ENCODE measurements at places on chromosomes 5 and 9.
A peak's percentile ranks its signal among the peaks of the same experiment; 100 is the strongest.

DNA sequence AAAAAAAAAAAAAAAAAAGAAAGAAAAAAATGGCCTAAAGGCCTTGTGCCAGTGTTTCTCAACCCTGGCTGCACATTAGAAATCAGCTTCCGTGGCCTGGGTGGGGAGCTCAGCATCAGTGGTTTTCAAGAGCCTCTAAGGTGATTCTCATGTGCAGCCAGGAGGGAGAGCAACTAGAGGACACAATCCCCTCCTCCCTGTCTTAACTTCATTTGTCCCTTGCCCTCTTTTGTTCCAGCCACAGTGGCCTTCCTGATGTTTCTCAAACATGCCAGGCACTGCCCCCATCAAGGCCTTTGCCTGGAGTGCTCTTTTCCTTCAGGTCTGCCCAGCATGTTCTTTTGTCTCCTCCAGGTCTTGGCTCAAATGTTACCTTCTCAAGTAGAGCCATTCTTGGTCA lies 42.4 kb downstream of the HOMER1 start:
- no peak overlapping the region for H3K27ac ChIP-seq
- peaks cover 20% of the 10 kb centered on the region for H3K4me1 ChIP-seq
- H3K27me3 ChIP-seq = no peaks in the 10 kb centered on the region
- no peaks in the 10 kb centered on the region for H3K36me3 ChIP-seq
- H3K4me3 ChIP-seq = no peak overlapping the region

DNA sequence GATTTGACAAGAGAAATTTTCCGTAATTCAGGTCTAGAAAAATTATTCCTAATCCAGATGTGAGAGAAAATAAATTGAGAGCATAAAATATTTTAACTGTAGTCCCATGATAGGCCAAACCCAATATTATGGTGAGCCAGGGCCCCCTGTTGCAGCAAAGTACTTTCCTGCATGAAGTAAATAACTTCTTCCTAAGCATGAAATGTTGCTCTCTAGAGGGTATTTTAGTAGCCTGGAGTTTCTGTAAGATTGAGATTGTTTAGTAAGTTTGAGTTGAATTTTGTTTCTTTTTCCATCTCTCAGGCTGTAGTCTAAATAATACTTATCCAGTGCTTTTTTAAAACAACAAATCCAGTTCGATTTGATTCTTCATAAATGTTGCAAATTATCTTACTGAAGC lies 317.5 kb upstream of the MPDZ start:
- no peak overlapping the region for H3K4me3 ChIP-seq
- H3K27ac ChIP-seq = no peak overlapping the region
- no peaks in the 10 kb centered on the region for H3K36me3 ChIP-seq
- H3K4me1 ChIP-seq = peaks cover 6% of the 10 kb centered on the region
- H3K27me3 ChIP-seq = no peaks in the 10 kb centered on the region

DNA sequence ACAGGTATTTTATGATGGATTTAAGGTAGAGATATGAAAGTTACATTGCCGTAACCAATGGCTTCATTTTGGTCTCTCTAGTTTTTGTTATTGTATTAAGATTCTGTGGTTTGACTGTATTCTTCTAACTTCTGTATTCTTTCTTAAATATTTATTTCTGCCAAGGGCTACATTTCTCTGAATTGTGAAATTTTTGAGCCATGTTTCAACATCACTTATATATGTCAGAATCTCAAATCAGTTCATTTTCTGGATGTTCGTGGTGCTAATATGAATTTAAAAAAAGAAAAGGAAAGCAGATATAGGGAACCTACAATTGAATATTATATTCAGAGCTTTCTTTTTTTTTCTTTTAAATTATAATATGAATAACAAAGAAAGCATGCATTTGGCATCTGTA lies 142.7 kb downstream of the ANXA1 start:
- H3K27me3 ChIP-seq = no peaks in the 10 kb centered on the region
- DNase-seq = no peak
- H3K4me3 ChIP-seq = no peak overlapping the region
- no peaks in the 10 kb centered on the region for H3K36me3 ChIP-seq
- no peak overlapping the region for H3K27ac ChIP-seq

DNA sequence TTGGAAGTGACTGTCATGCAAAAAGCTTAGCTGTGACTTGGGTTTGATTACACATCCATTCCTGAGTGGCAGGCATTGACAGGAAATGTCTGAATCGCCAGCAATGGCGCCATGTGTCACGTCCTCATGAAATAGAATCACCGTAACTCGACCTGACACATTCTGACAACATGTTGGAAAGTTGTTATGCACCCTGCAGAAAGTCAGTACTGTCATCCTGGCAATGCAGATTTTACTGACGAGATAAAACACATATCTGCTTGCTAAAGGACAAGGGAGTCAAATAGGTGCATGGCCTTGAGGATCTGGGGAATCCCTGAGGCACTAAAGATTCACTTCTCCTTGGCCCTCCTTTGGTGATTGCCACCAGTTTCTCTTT lies 344.2 kb downstream of the SPATA31D1 start:
- no peaks in the 10 kb centered on the region for H3K27me3 ChIP-seq
- peaks cover 19% of the 10 kb centered on the region for H3K4me1 ChIP-seq
- no peak overlapping the region for H3K27ac ChIP-seq
- no peak overlapping the region for H3K4me3 ChIP-seq
- no peaks in the 10 kb centered on the region for H3K36me3 ChIP-seq

DNA sequence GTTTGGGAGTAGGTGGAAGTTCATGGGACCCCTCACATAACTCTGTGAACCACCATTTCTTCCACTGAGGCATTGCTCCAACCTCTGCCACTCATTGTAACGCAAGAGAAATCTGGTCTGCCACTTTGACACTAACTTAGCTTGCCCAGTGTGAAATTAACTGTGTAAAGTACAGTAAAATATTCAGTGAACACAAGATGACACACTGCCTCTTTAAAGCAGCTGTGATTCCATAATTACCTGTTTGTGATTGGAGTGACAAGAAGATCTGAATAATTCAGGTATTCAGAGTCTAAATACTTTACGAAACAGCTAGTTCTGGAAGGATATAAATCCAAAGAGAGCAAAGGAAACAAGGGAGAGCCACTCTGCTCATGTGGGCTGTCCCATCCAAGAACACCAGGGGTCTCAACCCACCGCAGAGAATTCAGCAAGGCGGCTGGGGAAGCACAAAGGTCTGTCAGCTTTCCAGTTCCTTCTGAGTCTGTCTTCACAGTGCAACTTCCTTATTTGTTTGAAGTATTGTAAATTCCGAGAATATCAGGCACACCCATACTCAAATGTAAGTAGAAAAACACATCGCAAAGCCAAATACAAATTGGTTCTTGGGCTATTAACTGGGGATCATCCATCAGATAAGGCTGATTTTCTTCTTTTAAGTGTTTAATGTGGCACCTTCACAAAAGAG lies 86.9 kb downstream of the GNAQ start:
- peak overlapping the region; percentile 87 for H3K27ac ChIP-seq
- H3K4me3 ChIP-seq = peak overlapping the region; percentile 38
- H3K27me3 ChIP-seq = no peaks in the 10 kb centered on the region
- H3K36me3 ChIP-seq = no peaks in the 10 kb centered on the region
- no peak for DNase-seq

GRCh38 chr5:39767916-39768315 lies 343.1 kb upstream of the DAB2 start:
- no peak for DNase-seq

- H3K4me3 ChIP-seq = no peak overlapping the region
- DNase-seq = no peak
- peaks cover 18% of the 10 kb centered on the region for H3K4me1 ChIP-seq
- no peaks in the 10 kb centered on the region for H3K27me3 ChIP-seq
- H3K36me3 ChIP-seq = peaks cover 4% of the 10 kb centered on the region
Observed at GRCh38 chr5:173677125-173677672, 60.7 kb upstream of the BOD1 start.

- DNase-seq = no peak
- H3K4me3 ChIP-seq = no peak overlapping the region
- peaks cover 2% of the 10 kb centered on the region for H3K27me3 ChIP-seq
- no peaks in the 10 kb centered on the region for H3K36me3 ChIP-seq
- H3K27ac ChIP-seq = no peak overlapping the region
Observed at GRCh38 chr5:14039576-14039975, 95.1 kb upstream of the DNAH5 start.

- no peak for DNase-seq
- H3K27me3 ChIP-seq = no peaks in the 10 kb centered on the region
- H3K27ac ChIP-seq = no peak overlapping the region
- H3K4me3 ChIP-seq = no peak overlapping the region
- peaks cover 21% of the 10 kb centered on the region for H3K4me1 ChIP-seq
Observed at GRCh38 chr5:9382522-9382921, 163.4 kb downstream of the SEMA5A start.

GRCh38 chr9:90974016-90974415 lies 172.4 kb downstream of the SYK start:
- no peaks in the 10 kb centered on the region for H3K27me3 ChIP-seq
- no peaks in the 10 kb centered on the region for H3K36me3 ChIP-seq
- peak overlapping the region; percentile 94 for H3K27ac ChIP-seq

DNA sequence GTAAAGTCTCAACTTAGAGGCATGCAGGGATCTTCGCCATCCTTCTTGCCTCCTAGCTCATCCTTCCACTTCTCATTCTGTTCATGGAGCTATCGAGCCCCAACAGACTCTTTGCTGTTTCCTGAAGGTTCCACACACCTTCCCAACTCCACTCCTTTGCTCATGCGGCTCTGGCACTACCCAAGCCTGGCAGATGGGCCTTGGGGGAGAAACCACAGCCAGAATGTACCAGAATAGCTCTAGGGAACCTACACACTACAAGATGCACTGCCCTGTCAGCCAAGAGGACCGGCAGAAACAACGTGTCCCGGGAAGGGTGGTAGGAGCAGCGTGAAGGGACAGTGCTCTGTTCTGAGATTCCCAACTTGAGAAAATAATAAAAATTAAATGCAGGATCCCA lies 178.9 kb downstream of the GABBR2 start:
- H3K4me3 ChIP-seq = no peak overlapping the region
- no peaks in the 10 kb centered on the region for H3K4me1 ChIP-seq
- DNase-seq = no peak
- H3K36me3 ChIP-seq = no peaks in the 10 kb centered on the region
- H3K27ac ChIP-seq = no peak overlapping the region

DNA sequence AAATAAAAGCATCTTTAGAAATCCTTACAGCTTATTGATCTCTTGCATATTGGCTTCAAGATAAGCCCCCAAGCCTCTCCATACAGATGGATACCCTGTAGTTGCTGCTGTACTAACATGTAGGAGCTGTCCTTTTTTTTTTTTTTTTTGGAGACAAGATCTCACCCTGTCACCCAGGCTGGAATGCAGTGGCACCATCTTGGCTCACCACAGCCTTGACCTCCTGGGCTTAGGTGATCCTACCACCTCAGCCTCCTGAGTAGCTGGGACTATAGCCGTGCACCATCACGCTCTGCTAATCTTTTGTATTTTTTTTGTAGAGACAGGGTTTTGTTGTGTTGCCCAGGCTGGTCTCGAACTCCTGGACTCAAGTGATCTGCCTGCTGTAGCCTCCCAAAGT lies 35.4 kb downstream of the SNX30 start:
- no peaks in the 10 kb centered on the region for H3K27me3 ChIP-seq
- no peak for DNase-seq
- no peak overlapping the region for H3K4me3 ChIP-seq

DNA sequence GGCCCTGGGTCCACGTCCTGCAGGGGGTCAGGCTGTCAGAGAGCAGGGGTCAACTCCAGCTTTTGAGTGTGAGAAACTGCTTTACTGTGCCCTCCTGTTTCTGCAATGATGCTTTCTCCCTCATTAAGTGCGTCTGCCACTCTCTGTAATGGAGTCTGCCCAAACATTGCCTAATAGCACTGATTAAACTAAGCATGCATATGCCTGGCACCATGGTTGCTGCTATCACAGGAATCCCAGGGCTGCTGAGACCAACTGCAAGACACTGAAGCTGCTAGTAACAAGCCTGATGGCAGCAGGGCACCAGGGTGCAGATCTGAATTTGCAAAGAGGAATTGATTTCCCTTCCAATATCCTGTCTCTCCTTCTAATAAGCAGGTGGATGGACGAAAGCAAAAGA lies 125.3 kb downstream of the SLC24A2 start:
- peaks cover 13% of the 10 kb centered on the region for H3K27me3 ChIP-seq
- no peak overlapping the region for H3K27ac ChIP-seq
- H3K36me3 ChIP-seq = no peaks in the 10 kb centered on the region
- no peak for DNase-seq
- no peak overlapping the region for H3K4me3 ChIP-seq

- H3K4me1 ChIP-seq = peaks cover 28% of the 10 kb centered on the region
- DNase-seq = no peak
- peaks cover 12% of the 10 kb centered on the region for H3K36me3 ChIP-seq
- H3K4me3 ChIP-seq = no peak overlapping the region
- H3K27ac ChIP-seq = no peak overlapping the region
Observed at GRCh38 chr9:114616684-114617520, 5.8 kb downstream of the TMEM268 start.

DNA sequence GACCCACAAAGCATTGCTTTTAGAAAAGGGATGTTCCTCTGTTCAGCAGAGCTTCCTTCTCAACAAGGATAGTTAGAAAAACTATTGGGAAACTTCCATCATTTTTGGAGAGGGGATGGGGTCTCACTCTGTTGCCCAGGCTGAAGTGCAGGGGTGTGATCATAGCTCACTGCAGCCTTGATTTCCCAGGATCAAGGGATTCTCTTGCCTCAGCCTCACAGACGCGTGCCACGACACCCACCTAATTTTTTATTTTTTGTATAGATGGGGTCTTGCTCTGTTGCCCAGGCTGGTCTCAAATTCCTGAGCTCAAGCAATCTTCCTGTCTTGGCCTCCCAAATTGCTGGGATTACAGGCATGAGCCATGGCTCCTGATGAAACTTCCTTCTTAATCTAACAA lies 34.8 kb downstream of the PHAX start:
- no peaks in the 10 kb centered on the region for H3K27me3 ChIP-seq
- no peaks in the 10 kb centered on the region for H3K4me1 ChIP-seq
- no peak for DNase-seq
- H3K27ac ChIP-seq = no peak overlapping the region

GRCh38 chr5:139246394-139246793 lies 47.1 kb upstream of the MATR3 start:
- DNase-seq = no peak
- peaks cover 9% of the 10 kb centered on the region for H3K27me3 ChIP-seq
- H3K36me3 ChIP-seq = peaks cover 3% of the 10 kb centered on the region
- peaks cover 15% of the 10 kb centered on the region for H3K4me1 ChIP-seq

- no peak for DNase-seq
- H3K4me1 ChIP-seq = peaks cover 13% of the 10 kb centered on the region
- no peak overlapping the region for H3K27ac ChIP-seq
- H3K27me3 ChIP-seq = peaks cover 15% of the 10 kb centered on the region
Observed at GRCh38 chr5:170368586-170368985, 20.6 kb downstream of the KCNMB1 start.

GRCh38 chr9:91765296-91765695 lies 184.7 kb downstream of the ROR2 start:
- H3K4me1 ChIP-seq = peaks cover 20% of the 10 kb centered on the region
- no peak overlapping the region for H3K4me3 ChIP-seq
- no peak overlapping the region for H3K27ac ChIP-seq
- H3K36me3 ChIP-seq = peaks cover 28% of the 10 kb centered on the region

DNA sequence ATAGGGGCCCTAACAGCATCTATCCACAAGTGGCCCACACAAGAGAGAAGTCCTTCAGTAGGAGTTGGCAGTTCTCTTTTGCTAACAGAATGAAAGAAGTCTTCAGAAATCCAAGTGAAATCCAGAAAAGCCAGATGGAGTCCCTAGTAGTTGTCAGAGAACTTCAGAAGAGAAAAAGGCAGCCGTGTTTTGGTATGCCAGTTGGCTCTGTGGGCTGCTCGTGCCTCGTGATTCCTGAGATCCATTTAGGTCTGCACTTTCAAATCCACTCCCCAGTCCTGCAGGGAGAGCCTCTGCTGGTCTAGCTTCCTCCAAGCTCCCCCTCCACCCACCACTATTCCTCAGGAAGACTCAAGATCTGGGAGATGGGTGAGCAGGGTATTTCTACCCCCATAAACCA lies 69.0 kb downstream of the CFAP90 start:
- H3K36me3 ChIP-seq = no peaks in the 10 kb centered on the region
- peaks cover 16% of the 10 kb centered on the region for H3K4me1 ChIP-seq
- no peak overlapping the region for H3K27ac ChIP-seq
- no peak overlapping the region for H3K4me3 ChIP-seq
- no peak for DNase-seq
